Fibroblast of skin of abdomen (primary cell): ENCODE measurements at places on chromosomes 2 and 18.

- no peak for DNase-seq
Measured at GRCh38 chr18:41351430-41351829, 603.6 kb upstream of the PIK3C3 start.

DNA sequence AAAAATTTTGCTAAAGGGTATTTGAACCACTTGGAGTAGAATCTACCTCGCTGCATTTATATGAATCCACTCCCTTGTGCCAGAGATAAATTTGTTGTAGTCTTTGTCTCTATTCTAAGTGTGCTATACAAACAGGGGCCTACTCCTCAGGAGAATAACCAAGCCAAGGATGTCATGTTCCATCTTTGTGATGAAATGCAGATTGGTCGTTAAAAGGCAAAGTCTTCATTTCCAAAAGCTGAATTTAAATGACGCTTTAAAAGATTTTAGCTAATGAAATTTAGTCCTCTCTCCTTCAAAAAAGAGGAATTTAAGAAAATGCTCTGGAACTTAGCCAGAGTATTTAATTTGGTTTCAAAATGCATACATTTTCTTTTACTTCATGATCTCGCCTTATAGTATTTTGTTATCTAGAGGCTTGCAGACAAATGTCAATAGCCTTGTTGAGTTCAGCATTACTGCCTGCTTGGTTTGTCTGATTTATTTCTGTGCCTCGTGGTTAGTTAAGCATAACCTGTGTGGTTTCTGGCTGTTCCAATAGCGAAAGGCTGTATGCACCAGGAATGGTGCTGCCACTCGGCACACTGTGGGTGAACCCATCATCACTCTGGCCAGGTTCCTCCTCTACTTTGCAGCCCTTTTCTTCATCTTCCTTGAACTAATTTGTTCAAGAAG lies 417.6 kb downstream of the ZNF521 start:
- no peak for DNase-seq

- peak; percentile 62 for DNase-seq
Measured at GRCh38 chr18:9690418-9691188, 17.5 kb upstream of the RAB31 start.

DNA sequence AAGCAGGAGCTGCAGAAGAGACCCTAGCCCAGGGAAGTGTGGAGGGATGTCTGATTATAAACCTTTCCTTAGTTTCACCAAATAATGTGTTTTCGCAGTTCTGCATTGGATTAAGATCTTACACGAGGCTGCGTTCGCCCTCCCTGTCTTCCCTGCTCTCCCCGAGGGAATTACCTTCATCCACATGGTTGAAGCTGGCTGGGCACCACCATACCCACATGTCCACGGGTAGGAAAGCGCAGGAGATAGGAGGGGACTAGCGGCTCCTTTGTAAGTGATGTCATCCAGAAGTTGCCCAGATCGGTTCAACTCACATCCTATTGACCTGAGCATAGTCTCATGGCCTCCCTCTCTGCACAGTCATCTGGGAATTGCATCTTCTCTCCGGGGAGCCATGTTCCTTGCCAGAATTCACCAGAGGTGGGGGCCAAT lies 1.1 kb downstream of the TTL start:
- peak; percentile 38 for DNase-seq
